GM03348 (cell line): ENCODE measurements at places on chromosomes 2 and 18.

GRCh38 chr2:31384351-31384750, 30.2 kb downstream of the XDH start:
- peak; percentile 83 for DNase-seq

GRCh38 chr18:22493255-22493654, 75.5 kb upstream of the CTAGE1 start:
- no peak for DNase-seq

DNA sequence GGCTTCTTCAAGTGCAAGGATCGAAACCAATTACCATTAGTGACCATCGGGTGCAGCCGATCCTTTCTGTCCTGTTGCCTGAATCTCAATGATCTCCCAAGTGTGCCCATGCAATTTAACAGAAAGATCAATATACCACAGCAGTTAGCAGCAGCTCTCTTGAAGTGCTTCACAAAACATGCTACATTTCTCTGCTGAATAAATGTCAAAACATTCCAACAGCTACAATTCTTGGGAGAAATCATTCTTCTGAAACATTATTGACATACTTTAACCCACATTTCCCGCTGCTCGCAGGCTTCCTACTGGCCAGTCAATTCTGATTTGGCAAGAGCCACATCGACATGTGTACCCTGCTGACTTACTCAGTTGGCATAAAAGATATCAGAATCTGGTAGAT, 907.7 kb downstream of the TMEM182 start:
- DNase-seq, result no peak

- no peak for DNase-seq
Observed at GRCh38 chr2:85430752-85431569, 12.4 kb downstream of the SH2D6 start.

DNA sequence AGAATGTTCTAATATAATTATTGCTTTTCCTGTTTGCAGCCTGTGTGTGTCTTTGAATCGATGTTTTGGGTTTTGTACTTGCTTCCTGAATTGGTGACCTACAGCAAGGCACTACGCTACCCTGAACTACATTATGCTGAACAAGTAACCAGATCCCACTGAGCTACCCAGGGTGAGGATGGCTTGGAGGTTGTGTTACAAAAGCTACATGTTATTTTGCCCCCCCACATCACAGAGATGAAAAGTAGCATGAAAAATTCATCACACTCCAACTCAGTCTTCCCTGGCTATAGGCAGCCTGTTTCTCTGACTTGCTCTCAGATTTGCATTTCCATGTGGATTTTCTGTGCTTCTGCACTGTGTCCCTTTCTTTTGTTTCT, 162.1 kb downstream of the LDLRAD4 start:
- no peak for DNase-seq
